ENCODE measurements at places on chromosomes 7 and 10.

DNA sequence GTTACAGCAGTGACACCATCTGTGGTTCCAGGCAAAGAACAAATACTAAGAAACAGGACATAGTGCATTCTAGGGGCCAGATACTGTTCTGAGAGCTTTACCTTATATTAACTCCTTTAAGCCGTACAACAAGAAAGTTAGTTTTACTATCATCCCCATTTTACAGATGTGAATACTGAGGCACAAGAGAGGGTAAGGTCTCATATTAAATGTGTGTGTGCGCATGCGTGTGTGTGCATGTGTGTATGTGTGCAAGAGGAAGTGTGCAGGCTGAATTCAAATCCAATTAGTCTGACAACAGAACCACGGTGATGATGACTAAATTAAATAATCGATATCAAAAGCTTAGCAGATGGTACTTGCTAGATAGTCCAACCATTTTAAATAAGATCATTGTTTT lies 11.0 kb downstream of the TECTB start:
- no peak for DNase-seq

DNA sequence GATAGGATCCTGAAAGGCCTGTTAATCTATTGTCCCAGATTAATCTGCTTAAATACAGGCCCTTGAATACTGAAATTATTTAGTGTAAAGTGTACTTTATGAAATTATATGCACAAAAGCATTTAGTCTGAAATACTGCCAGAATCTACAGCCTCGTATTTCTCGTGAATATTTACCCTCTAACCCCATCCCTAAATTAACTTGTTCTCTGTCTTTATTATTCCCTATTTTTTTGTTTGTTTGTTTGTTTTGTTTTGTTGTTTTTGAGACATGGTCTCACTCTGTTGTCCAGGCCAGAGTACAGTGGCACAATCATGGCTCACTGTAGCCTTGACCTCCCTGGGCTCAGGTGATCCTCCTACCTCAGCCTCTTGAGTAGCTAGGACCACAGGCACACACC lies 2.7 kb upstream of the CPED1 start:
- no peak for DNase-seq

- DNase-seq: no peak
Measured at GRCh38 chr7:14321947-14322346, 332.5 kb upstream of the ETV1 start.

- DNase-seq: peak; percentile 64
Measured at GRCh38 chr7:99312316-99313203, 13.1 kb upstream of the ARPC1A start.

GRCh38 chr7:517774-518629 lies 1.6 kb downstream of the PDGFA start:
- no peak for DNase-seq

DNA sequence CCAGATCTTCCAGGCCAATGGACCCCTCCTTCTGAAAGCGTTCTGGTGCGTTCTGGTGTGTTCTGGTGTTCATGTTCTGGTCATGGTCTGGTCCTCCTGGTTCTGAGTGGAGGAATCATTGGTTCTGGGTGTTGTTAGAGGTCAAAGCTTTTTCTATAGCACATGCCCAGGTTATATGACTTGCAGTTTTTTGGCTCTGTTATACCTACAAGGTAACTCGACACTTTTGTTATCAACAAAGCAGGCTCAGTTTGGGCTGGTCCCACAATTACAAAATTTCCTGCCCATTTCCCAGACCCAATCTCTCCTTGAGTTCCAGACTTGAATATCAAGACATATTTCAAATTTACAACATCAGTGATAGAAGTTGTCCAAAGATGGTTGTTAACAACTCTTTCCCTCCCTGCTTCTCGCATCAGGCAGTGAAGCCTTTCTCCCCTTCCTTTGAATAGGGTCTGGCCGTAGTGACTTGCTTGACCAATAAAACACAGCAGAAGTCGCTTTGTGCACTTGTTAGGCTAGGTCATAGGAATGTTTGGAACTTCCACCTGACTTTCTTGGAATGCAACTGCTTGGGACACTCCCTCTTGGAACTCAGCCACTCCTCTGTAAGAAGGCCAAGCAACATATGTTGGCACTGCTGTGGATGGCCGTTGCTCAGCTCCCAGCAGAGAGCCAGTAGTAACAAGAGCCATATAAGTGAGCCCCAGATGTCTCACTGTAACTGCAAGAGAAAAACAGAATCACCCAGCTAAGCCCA lies 83.1 kb upstream of the STEAP1B start:
- DNase-seq: no peak

DNA sequence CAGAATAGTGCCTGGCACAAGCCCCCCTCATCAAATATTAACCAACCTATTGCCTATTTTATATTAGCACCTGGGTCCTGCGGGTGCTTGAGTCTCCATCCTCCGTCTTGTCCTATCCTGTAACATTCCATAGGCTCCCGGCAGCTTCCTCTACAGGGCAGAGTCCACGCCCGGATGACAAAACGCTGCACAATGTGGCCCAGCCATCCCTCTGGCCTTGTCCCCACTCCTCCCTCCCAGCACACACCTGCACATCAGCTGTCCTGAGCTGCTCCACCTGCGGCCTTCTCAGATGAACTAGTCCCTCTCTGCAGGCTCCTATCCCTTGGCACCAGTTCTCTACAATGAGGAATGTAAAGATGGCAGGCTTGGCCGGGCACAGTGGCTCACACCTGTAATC lies 153.5 kb upstream of the PDE1C start:
- no peak for DNase-seq

- DNase-seq: no peak
Measured at GRCh38 chr10:95789902-95790301, 33.9 kb downstream of the ENTPD1 start.

Measured in activated naive CD4-positive, alpha-beta T cell (primary cell).